ENCODE measurements at places on chromosomes 3 and 15. TPM values are rescaled to one million over a fixed set of nuclear protein-coding genes. Genes with fewer than 3 reads are reported as not detected.

GRCh38 chr3:53834429-53835095 lies 11.7 kb downstream of the CHDH start:
- DNase-seq: no peak

GASK1A gene
- 14.6 TPM for total RNA-seq

DGKG gene
- total RNA-seq: 1.8 TPM

- peak; percentile 79 for DNase-seq
Observed at GRCh38 chr3:108528459-108529252, 18.3 kb upstream of the MYH15 start.

DNA sequence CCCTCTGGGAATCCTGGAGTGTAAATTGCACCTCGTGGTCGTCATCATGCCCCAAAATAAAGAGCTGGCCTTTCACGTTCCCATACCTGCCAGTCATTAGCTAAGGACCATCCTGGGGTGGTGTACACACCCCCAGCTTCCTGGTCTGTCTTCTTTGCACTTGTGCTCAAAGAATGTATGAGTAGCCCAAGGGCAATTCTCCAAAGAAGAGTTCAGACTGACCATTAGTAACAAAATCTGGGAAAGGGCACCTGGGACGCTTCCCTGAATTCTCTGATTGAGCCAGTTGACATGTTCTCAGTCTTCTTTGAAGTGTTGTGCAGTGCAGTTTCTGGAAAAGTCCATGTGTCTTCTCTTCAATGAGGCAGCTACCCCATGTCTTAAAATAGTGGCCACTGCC lies 34.8 kb downstream of the FAM3D start:
- no peak for DNase-seq

DNA sequence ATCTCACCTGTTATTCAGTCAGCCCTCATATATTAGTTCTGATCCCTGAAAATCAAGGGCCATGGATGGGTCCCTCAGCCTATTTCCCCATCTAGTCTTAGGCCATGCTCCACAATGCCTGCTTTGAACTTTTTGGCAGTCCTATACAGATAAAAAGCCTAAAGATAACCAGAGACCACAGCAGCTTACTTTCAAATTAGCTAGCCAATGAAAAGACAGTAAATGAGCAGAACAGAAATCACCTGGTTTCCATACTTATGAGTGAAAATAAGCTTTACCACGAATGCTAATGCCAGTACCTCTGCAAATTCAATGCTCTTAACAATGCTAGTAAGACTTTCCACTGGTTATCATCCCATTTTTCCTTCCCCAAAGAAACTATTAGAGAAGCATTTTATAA lies 141.6 kb upstream of the SPRED1 start:
- DNase-seq: no peak

LYZL4 gene
- total RNA-seq: not detected

PSMD6 gene
- total RNA-seq: 68.6 TPM
